ENCODE measurements at places on chromosomes 4 and X.

GRCh38 chr4:123444290-123444731, 47.7 kb downstream of the SPRY1 start:
- no peak for DNase-seq

GRCh38 chr4:139833151-139833910, 167.7 kb downstream of the MGST2 start:
- peak; percentile 70 for DNase-seq

GRCh38 chr4:168039593-168039992, 52.7 kb upstream of the ANXA10 start:
- no peak for DNase-seq

DNA sequence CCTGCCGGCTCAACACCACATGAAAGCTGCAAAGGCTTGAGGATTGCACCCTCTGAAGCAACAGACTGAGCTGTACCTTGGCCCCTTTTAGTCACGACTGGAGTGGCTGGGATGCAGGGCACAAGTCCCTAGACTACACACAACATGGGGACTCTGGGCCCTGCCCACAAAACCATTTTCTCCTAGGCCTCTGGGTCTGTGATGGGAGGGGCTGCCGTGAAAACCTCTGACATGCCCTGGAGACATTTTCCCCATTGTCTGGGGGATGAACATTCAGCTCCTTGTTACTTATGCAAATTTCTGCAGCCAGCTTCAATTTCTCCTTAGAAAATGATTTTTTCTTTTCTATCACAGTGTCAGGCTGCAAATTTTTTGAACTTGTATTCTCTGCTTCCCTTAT, 123.5 kb upstream of the SMARCAD1 start:
- DNase-seq: no peak

DNA sequence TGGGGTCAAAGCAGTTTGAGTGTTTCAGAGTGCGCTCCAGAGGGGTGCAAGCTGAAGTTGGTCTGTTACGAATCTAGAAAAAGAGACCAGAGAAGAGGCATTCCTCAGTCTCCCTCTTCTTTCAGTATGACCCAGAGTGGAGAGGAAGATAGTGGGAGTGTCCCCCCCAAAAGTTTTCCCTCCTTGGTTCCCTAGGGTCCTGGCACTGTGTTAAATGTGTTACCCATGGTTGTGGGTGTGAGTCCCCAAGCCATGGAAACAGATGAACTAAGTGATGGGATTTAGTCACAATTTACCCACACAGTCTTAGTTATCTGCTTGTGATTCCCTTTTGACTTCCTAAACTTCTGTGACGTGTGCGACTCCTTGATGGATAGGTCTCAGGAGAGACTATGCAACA, 27.0 kb upstream of the NAF1 start:
- no peak for DNase-seq

- DNase-seq: peak; percentile 11
Measured at GRCh38 chrX:151680805-151681204, 14.5 kb upstream of the PRRG3 start.

GRCh38 chr4:108567831-108568230, 52.5 kb upstream of the RPL34 start:
- no peak for DNase-seq

DNA sequence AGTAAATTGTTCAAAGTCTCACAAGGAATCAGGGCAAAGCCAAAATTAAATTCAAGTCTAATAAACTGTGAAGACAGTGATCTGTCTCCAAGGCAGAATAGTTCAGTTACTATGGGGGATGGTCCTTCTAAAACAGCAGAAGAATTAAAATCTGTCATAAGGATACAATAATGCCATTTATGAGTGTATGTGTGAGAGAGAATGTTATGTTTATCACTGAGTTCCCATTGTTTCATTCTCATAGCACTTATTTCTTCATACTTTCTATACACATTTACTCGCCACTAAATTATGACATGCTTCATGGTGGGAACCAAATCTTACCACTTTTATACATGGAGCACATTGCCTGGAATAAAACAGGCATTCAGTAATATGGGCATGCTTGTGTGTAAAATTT, 102.5 kb downstream of the AMMECR1 start:
- no peak for DNase-seq

DNA sequence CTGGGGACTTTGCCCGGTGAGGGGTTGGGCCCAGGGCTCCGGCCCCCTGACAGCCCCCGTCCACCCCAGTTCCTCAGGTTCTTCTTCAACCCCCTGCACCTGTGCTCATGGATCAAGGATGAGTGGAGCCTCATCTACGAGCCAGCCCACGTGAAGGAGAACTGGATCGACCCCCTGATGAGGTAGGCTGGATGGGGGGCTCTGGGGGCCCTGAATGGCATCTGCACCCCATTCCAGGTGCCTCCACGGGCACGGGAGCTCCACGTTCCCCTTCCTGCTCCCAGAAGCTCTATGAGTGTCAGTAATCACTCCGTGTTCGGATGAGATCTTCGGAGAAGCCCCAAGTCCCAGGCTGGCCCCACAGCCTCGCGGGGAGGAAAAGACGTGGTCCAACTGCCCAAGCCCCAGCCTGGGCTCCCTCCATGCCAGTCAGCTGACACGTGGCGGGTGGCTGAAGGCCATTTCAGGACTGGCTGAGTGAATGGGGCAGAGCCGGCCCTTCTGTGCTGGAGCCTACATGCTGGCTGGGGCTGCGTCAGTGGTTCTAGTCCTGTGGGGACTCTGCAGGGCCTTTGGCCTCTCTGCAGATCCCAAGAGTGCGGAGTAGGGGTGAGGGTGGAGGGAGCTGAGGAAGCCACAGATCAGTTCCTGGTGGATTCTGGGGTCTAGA, 24.4 kb downstream of the CFAP99 start:
- no peak for DNase-seq

GRCh38 chr4:625631-626161, 323 bp downstream of the PDE6B start:
- DNase-seq: no peak

DNA sequence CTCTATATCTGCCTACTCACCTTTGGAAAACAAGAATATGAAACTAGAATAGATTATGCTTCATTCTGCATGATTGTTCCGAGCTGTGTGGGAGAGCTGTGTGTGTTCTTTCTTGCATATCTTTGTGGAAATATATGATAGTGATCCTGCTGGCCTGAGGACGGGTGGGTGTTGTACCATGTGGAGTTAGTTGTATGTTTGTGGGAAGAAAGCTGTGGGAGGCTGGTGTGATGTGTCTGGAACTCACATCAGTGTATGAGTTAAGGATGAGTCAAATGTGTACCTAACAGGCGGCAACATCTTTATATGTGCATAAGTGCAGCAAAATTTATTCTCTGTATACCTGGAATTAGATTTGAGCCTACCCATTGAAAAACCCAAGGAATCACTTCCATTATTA, 208.1 kb upstream of the ADGRL3 start:
- no peak for DNase-seq

DNA sequence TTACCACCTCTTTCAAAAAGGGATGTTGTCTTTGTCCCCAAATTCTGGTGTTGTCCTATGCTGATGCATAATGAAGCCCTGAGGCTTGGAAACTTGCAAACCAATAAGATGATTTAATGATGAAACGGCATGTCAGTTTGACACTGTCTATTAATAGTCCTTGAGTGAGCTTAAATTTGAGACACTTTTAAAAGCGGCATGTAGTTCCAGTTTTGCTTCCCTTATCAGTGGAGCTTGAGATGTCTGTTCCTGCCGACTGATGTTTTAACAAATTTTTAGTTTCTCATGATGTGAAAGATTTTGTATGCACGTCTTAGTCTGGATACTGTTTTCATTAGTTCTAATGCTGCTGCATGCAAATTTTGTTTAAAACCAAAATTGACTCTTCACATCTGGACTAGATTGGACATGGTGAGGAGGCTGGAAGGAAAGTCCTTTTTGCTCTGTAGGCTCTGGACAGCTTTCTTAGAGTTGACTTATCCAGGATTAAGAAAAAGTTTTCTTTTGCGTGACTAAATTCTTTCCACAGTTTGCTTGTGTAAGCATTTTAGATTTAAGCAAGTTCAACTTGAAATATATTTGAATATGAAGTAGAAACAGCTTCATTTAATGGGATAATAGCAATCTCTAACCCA, 11.7 kb downstream of the C1GALT1C1 start:
- DNase-seq: no peak

GRCh38 chrX:13752646-13753045, 18.1 kb downstream of the OFD1 start:
- no peak for DNase-seq

GRCh38 chr4:153966641-153967040, 177.8 kb upstream of the SFRP2 start:
- no peak for DNase-seq

- no peak for DNase-seq
Measured at GRCh38 chr4:73763877-73764276, 23.5 kb downstream of the CXCL8 start.

DNA sequence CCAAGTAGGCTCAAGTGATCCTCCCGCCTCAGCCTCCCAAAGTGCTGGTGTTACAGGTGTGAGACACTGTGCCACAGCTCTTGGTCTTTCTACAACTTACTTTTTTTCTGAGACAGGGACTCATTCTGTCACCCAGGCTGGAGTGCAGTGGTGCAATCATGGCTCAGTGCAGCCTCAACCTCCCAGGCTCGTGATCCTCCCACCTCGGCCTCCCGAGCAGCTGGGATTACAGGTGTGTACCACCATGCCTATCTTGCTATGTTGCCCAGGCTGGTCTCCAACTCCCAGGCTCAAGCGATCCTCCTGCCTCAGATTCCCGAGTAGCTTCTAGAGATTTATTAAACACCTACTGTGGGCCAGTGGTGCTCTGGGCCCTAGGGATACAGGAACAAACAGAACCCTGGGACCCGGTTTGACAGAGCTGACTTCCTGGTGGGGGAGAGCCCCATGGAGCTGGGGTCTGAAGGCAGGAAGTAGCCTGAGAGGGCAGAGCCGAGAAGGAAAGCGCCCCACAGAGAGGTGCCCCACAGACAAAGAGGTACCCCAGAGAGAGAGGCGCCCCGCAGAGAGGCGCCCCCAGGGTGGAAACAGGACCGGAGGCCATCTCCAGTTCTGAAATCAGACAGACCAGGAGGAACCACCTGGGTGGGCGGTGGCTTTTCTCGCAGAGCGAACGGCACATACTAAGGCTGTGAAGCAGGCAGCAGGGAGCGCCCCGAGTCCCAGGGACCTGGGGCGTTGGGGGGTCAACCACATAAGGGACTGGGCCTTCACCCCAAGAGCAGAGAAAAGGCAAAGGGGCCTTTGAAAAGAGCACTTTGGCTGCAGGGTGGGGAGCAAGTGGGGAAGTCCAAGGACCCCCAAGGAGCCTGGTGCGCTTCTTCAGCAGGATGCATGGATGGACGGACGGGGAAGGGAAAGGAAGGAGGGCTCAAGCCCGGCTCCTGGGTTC, 5.0 kb downstream of the IRAK1 start:
- DNase-seq: no peak

DNA sequence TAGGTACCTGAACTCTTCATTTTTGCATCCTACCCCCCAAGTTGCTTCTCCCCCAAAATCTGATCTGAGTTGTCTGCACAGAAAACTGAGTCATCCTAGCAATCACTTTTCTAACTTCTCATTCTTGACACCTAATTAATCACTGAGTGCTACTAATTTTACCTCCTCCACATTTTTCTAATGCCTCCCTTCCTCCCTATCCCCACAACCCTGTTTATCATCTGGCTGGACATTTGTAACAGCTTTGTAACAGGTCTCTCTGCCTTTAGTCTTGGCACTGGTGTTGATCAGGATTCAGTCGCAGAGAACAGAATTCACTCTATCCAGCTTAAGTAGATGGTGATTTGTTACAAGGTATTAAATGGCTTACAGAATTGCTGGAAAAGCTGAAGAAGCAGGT, 303.9 kb upstream of the GATB start:
- no peak for DNase-seq

All from DMS153 (cell line).